Tibial artery (tissue), 4 donors: ENCODE measurements at places on chromosomes 12 and 14.

DNA sequence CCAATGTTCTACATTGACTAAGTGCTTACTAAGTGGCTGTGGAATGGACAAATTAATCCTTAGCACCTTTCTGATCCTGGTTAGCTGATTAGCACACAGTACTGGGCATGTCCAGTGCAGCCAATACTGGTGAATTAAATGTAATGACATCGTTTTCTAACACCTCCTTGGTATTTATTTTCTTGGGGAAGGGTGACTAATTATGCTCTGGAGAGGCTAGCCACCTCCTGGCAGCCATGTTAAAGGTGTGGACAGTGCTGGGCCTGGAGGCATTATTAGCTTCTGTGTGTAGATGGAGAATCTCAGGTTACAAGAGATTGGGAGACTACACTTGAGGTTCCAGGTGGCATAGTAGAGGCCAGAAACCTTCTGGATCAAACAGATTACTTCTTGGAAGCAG, 230.9 kb upstream of the DDHD1 start:
- no peaks in the 10 kb centered on the region for H3K4me1 ChIP-seq
- no peaks in the 10 kb centered on the region for H3K27me3 ChIP-seq
- no peak overlapping the region for H3K4me3 ChIP-seq
- DNase-seq = no peak

- H3K4me1 ChIP-seq = peaks cover 3% of the 10 kb centered on the region
- no peaks in the 10 kb centered on the region for H3K27me3 ChIP-seq
- DNase-seq = no peak
- no peak overlapping the region for H3K27ac ChIP-seq
- H3K4me3 ChIP-seq = no peak overlapping the region
- H3K36me3 ChIP-seq = no peaks in the 10 kb centered on the region
Observed at GRCh38 chr12:31524791-31525495, 66.0 kb downstream of the DENND5B start.

GRCh38 chr12:57162553-57163125, 15.2 kb upstream of the LRP1-AS start:
- no peak overlapping the region for H3K4me3 ChIP-seq
- H3K36me3 ChIP-seq = peaks cover 81% of the 10 kb centered on the region
- no peaks in the 10 kb centered on the region for H3K27me3 ChIP-seq
- peaks cover 10% of the 10 kb centered on the region for H3K4me1 ChIP-seq
- DNase-seq = no peak

DNA sequence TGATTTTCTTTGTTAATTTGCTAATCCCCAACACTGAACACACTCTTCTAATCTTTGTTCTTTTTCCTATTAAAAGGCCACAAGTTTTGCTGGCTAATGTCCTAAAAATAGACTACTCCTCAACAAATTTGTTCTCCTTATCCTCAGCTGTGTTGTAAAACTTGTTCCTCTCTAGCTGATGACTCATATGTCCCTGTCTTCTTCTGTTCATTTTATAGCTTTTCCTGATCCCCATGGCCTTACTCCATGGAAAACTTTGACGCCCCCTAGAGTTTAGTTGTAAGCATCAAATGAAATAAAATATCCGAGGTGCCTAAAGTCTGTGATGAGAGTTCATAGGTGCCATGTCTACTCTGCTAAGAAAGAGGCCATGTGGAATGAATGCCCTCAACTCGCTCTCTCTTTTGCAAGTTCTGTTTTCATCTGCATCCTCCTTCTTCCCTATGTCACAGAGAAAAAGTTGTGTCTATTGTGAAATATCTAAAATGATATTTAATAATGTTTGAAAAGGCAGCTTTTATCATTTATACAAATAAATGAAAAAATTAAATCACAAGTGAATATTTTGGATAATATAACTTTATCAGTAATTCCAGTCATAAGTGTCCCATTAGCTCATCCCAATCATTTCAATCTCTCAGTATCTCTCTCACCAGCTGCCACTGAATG, 237.9 kb downstream of the IPO8 start:
- no peaks in the 10 kb centered on the region for H3K36me3 ChIP-seq
- no peaks in the 10 kb centered on the region for H3K27me3 ChIP-seq
- DNase-seq = no peak
- no peak overlapping the region for H3K27ac ChIP-seq
- H3K4me3 ChIP-seq = no peak overlapping the region
- H3K4me1 ChIP-seq = no peaks in the 10 kb centered on the region

DNA sequence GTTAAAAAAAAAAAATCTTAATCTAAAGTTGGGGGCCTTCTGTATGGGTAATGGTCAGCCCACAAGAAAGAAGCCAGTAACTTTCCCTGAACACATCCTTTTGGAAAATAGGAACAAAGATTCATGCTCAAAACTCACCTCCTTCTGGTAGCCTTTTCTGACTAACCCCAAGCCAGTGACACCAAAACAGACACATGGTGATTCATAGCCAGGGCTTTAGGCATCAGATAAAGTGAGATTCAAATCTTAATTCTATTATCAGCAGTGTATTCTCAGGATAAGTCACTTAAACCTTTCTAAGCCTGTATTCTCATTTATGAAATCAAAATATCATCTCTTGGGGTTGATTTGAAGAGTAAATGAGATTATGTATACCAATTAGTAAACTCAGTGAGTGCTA, 4.9 kb downstream of the ATP5MC2 start:
- H3K4me3 ChIP-seq = no peak overlapping the region
- H3K27me3 ChIP-seq = no peaks in the 10 kb centered on the region
- H3K4me1 ChIP-seq = peaks cover 23% of the 10 kb centered on the region
- DNase-seq = no peak
- H3K27ac ChIP-seq = no peak overlapping the region
- H3K36me3 ChIP-seq = peaks cover 60% of the 10 kb centered on the region

- no peaks in the 10 kb centered on the region for H3K4me1 ChIP-seq
- no peak for DNase-seq
- no peaks in the 10 kb centered on the region for H3K36me3 ChIP-seq
- H3K27me3 ChIP-seq = no peaks in the 10 kb centered on the region
Observed at GRCh38 chr14:52827426-52827825, 36.0 kb upstream of the GNPNAT1 start.

DNA sequence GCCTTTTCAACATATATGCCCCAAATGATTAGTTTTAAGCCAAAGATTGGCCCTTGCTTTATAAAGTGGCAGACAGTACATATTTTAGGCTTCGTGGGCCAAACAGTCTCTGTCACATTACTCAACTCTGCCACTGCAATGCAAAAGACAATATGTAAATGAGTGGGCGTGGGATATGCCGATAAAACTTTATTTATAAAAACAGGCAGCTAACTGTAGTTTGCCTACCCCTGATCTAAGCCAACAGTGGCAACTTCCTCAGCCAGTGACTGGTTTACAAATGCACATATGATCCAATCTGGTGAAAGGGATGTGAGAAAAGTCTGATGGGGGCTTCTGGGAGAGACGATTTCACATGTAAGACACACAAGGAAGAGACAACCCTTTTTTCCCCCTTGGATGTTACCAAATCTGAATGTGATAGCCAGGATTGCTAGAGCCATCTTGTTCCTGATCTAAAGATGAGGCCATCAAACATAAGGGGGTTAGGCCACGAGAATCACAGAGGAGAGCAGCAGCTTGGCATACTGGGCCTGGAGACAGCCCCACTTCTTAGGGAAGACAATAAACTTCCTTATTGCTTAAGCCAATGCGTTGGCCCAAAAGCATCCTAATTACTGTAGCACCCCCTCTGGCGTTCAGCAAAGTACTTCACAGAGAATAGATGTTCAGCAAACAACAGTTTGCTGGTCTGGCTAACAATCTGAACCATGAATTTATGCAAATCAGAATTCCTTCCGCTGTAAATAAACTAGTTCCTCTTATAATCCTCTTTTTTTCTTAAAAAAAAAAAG, 75.2 kb upstream of the TMCC3 start:
- no peak for DNase-seq
- no peaks in the 10 kb centered on the region for H3K36me3 ChIP-seq
- no peak overlapping the region for H3K27ac ChIP-seq
- H3K4me1 ChIP-seq = no peaks in the 10 kb centered on the region

GRCh38 chr12:106445959-106446358, 88.4 kb downstream of the POLR3B start:
- H3K36me3 ChIP-seq = peaks cover 4% of the 10 kb centered on the region
- no peak for DNase-seq

DNA sequence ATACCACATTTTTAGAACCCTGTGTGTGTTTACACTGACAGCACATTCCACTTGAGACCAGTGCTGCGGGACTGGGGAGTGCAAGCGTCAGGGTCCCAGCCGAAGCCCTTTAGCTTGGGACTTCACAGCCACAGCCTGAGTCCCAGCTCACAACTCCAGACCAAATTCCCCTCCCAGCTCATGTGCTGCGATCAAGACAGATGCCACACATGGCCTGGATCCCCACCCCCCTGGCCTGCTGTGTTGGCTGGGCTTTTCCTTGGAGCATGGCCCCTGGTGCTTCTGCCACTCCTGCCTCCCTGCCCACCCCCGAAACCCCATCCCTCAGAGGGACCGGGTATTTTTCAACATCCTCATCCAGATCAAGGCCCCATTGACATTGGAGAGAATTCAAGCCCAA, 63.7 kb downstream of the WDR20 start:
- H3K36me3 ChIP-seq = peaks cover 88% of the 10 kb centered on the region
- no peak overlapping the region for H3K4me3 ChIP-seq
- no peaks in the 10 kb centered on the region for H3K27me3 ChIP-seq
- no peak for DNase-seq
- H3K27ac ChIP-seq = no peak overlapping the region
- no peaks in the 10 kb centered on the region for H3K4me1 ChIP-seq

GRCh38 chr12:72274931-72275330, 2.8 kb downstream of the TRHDE start:
- H3K4me1 ChIP-seq = no peaks in the 10 kb centered on the region
- DNase-seq = no peak
- peak overlapping the region; percentile 2 for H3K4me3 ChIP-seq
- H3K27me3 ChIP-seq = no peaks in the 10 kb centered on the region

DNA sequence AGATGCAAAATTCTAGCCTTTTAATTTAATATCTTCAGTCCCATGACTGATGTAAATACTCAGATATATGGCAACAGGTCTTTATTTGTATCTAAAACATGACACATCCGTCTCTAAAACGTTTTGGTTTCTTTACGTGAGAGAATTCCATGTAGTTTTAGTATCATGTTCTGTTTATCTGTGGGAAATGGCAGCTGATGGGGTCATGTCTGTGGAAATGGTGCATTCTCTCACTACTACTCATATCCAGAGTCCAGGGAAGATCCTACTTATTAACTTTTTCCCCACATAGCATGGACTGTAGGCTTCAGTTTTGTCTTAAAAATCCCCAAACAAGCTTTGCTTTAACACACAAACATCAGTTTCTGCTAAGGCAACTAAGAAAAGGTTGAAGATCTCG, 53.8 kb downstream of the SPTLC2 start:
- no peaks in the 10 kb centered on the region for H3K27me3 ChIP-seq
- H3K4me3 ChIP-seq = no peak overlapping the region
- no peaks in the 10 kb centered on the region for H3K36me3 ChIP-seq
- no peak for DNase-seq

DNA sequence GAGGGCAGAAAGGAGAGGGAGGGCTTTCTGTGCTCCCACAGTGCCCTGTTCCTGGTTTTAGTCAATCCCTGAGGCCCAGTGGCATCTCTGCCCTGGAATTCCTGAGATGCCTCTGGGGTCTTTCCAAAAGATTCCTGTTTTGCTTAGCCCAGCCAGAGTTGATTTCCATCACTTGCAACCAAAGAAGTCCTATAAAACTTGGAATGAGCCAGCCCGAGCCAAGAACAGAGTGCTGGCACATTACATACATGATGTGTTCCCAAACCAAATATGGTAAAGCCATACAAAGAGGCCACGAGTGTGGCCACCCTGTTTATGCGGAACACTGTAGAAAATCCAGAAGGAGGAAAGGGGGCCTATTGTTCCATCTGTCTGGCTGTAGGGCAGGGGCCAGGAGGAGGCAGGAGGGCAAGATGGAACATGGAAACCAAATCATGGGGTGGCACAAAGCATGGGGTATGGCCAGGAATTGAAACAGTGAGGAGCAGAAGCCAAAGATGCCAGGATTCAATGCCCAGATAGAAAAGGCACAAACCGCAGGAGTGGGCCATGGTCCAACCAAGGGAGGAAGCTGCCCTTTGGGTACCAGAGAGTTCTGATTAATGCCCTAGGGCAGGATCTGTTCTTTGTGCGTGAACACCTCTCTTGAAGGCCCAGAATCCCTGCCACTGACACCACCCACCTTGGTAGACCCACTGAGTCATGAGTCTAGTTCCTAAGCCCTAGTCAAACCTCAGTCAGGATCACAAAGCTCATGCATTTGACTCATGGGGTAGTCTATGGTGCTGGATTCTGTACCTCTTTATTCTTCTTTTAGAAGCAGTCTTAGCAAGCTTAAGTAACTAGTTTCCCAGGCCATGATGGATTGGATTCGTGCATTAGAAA, 75.2 kb downstream of the LRRC74A start:
- no peaks in the 10 kb centered on the region for H3K27me3 ChIP-seq
- no peak overlapping the region for H3K4me3 ChIP-seq
- peak overlapping the region; percentile 65 for H3K27ac ChIP-seq
- DNase-seq = no peak
- H3K36me3 ChIP-seq = no peaks in the 10 kb centered on the region

GRCh38 chr14:89842837-89843236, 111.7 kb downstream of the EFCAB11 start:
- no peak for DNase-seq
- no peaks in the 10 kb centered on the region for H3K27me3 ChIP-seq
- no peak overlapping the region for H3K4me3 ChIP-seq
- no peak overlapping the region for H3K27ac ChIP-seq
- H3K36me3 ChIP-seq = no peaks in the 10 kb centered on the region

GRCh38 chr12:132924356-132924755, 31.8 kb downstream of the ZNF605 start:
- H3K4me1 ChIP-seq = no peaks in the 10 kb centered on the region
- H3K36me3 ChIP-seq = peaks cover 88% of the 10 kb centered on the region
- no peak overlapping the region for H3K27ac ChIP-seq
- no peak overlapping the region for H3K4me3 ChIP-seq
- DNase-seq = no peak

DNA sequence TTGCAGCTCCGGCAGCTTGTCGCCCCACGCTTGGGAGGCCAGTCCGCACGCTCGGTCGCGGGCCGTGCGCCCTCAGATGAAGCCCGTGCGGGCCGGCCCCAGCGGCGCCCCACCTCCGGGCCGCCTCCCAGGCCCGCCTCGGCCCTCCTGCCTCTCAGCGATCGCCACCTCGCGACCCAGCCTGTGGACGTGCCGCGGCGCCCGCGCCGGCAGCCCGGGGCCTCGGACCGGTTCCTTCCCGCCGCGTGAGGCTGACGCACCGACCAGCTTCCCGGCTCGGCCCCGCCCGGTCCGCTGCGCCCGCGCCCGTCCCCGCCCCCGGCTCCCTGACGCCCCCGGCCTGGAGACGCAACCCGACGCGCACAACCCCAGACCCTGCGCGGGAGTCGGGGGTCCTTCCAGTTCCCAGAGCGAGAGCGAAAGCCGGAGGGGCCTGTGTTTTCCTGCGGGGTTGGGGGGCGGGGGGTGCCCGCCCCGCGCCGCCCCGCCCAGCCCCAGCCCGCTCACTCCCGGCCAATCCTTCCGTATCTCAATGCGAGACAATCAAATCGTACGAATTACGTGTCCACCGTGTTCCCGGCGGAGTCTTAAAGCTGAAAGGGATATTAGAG, at the start of gene ERO1A:
ERO1A (minus strand) TSS at position 78 of the 611 bp plus-strand sequence; CDS start at position 1, 77 bp downstream.
- H3K36me3 ChIP-seq = no peaks in the 10 kb centered on the region
- peak within 1 kb of the TSS; percentile 99 for H3K27ac ChIP-seq
- H3K4me1 ChIP-seq = no peaks in the 10 kb centered on the region
